ENCODE measurements at places on chromosomes 5 and 9.

GRCh38 chr5:93585767-93586385 lies 2.9 kb downstream of the NR2F1 start:
- no peak for DNase-seq

DNA sequence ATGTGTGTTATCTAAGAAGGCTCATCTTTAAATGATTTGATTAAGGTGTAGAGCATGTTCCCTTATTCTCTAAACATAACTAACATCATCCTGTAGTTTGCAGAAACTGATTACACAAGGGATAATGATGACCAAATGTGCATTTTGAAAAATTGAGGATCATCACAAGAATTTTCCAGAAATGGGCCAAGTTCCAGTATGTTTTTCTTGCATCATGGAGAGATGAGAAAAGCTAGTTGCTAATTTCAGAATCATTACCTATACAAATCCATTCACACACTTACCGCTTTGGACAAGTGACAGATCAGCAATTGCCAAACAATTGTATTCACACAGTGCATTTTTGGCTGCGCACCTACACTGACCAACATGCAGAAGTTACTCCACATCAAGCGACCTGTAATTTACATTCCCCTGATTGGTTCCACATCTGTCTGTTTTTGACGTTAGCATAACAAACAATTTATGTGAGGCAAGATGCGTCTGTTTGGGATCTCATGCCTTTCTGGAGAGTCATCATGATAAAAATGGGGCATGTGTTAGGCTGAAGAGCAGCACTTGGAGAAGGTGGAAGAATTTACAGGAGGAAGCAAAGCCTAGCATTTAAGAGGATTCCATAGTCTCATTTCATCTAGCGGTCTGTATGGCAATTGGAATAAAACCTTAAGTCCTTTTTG lies 2.8 kb upstream of the BNC2 start:
- no peak for DNase-seq

DNA sequence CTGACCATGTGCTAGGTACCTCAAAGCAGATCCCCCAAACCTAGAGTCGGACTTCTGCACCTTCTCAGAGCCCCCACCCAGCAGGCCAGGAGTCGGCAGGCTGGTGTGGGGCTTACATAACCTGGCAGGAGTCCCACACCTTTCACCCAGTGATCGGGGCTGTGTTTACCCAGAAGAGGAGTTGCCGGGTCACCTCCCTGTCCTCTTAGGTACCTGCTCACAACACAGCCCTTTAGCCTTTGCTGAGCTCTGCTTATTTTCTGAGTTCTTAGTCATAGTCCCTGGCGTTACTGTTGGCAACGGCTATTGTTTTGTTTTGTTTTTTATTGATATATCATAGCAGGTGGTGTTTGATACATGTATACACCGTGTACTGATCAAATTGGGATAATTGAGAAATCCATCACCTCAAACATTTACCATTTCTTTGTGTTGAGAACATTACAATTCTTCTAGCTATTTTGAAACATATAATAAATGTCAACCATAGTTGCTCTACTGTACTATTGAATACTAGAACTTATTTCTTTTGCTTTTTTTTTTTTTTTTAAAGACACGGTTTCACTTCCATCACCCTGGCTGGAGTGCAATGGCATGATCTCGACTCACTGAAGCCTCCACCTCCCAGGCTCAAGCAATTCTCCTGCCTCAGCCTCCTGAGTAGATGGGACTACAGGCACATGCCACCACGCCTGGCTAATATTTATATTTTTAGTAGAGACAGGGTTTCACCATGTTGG lies 10.4 kb upstream of the EEIG1 start:
- DNase-seq, result peak; percentile 5

DNA sequence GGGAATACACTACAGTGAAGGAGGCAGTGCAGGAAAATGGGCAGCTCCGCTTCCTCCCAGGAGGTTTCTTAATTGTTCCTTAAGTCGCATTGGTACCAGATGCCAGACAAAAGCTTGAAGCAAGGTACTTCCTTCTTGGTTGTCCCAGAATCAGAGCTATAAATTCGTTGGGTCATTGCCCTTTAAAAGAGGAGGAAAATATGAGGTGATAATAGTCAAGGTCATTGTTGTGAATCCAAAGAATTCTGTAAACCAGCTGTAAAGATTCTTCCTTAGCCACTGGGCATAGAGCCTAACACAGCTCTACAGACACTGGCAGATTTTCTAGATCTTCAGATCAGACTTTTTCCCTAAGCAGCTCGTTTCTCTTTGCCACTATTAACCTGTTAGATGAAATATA lies 444.1 kb upstream of the TLE4 start:
- DNase-seq, result no peak

DNA sequence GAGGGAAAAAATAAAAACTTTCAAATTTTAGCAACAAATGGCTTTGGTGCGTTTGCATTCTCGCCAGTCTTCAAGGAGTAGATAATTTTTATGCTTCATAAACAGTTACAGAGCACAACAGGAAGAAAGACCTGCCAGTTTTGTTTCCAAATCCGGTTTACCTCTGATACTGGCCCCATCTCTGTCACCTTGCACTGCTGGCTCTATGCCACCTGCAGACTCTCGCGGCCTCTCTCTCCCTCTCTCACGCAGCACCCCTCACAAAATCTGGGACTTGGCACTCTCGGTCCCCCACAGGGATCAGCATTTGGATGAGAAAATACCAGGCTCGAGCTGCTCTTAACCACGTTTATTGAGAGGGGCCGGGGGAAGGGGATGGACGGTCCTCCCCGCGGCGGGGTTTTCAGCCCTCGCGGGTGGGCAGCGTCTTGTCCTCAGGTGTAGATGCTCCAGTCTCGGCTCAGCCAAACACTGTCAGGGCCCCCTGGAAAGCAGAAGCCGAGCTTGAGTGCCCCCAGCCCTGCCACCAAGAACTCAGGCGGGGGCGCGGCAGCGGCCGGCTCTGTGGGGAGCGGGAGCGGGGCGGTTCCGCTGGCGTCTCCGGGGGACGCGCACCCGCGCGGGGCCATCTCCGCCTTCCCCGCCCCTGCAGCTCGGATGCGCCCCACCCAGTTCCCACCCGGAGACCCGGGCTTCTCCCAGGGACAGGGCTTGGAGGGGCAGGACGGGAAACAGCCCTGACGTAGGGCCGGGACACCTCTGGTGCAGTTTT lies 1.3 kb downstream of the SCGB3A1 start:
- DNase-seq, result no peak

- no peak for DNase-seq
These were observed 41.0 kb upstream of the TMEM252 start for GRCh38 chr9:68581696-68582095.

- no peak for DNase-seq
These were observed 92.7 kb downstream of the KIF4B start for GRCh38 chr5:155106221-155106620.

GRCh38 chr5:43061352-43062075 lies 21.4 kb upstream of the ANXA2R start:
- no peak for DNase-seq

Data from germinal center (tissue), 1 donor.